ENCODE measurements at places on chromosomes 16 and 17.
A peak's percentile ranks its signal among the peaks of the same experiment; 100 is the strongest.

DNA sequence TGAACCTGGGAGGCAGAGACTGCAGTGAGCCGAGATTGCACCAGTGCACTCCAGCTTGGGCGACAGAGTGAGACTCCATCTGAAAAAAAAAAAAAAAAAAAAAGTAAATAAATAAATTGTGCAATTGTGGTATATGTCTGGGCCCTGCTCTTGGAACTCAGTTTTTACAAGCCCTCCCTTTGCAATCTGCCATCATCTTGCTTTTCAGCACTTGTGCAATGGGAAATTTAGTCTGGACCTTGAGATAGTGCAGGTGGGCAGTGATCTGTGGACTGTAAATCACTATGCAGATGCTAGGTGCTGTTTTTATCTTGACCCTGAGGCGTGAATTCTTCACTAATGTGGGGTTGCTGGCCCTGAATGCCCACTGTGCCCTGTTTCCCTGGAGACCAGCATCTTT lies 6.5 kb upstream of the RAP1GAP2 start:
- DNase-seq = no peak

DNA sequence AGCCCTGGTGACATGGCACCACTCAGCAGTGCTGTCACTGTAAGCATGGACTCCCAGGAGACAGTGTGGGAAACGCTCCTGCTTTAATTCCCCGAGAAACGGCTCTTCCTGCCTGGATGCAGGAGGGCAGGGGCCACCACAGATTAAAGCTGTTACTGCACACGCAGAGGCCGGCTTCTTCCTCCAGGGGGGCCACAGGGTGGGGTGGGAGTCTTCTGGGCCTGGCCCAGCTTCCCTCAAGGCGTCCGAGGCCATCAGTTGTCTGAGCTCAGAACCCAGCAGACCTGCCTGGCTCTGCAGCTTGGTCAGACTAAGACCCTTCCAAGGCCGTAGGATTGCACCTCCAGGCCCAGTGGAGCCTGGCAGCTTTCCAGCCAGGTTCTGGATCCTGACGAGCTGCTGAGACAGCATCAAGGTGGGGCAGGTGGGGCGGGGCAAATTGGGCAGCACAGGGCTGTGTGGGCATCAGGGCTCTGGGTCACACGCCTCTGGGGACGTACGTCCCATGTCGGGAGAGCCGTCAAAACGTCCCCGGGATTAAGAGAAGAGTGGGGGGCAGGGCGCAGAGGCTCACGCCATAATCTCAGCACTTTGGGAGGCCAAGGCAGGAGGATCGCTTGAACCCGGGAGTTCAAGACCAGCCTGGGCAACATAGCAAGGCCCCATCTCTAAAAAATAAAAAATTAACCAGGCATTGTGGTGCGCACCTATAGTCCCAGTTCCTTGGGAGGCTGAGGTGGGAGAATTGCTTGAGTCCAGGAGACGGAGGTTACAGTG lies 5.0 kb upstream of the CAPN15 start:
- no peak for DNase-seq

GRCh38 chr17:1627182-1627981 lies 1.3 kb downstream of the SLC43A2 start:
- no peak for DNase-seq

DNA sequence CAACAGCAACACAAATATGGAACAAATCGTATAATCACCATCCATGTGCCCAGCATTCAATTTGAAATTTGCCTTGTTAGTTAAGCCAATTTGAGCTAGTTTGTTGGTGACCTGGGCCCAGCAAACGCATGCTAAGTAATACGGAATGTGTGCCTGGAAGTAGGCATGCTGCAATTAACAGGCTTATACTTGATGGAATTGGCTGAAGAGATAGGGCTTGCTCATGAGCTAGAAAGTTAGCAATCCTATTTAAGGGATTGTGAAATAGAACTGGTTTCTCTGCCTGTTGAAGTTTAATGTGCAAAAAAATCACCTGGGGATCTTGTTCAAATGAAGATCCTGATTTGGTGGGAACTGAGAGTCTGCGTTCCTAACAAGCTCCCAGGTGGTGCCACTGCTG lies 8.5 kb upstream of the LPO start:
- DNase-seq = no peak

GRCh38 chr16:57747496-57747895 lies 11.9 kb downstream of the KATNB1 start:
- no peak for DNase-seq

GRCh38 chr17:17467016-17467415 lies 9.8 kb upstream of the MED9 start:
- no peak for DNase-seq

GRCh38 chr17:61733021-61733420 lies 130.3 kb downstream of the BRIP1 start:
- no peak for DNase-seq

- DNase-seq = peak; percentile 6
Measured at GRCh38 chr16:46830417-46830901, 521 bp downstream of the C16orf87 start.

- no peak for DNase-seq
Measured at GRCh38 chr16:30895627-30896260, 670 bp upstream of the CTF1 start.

DNA sequence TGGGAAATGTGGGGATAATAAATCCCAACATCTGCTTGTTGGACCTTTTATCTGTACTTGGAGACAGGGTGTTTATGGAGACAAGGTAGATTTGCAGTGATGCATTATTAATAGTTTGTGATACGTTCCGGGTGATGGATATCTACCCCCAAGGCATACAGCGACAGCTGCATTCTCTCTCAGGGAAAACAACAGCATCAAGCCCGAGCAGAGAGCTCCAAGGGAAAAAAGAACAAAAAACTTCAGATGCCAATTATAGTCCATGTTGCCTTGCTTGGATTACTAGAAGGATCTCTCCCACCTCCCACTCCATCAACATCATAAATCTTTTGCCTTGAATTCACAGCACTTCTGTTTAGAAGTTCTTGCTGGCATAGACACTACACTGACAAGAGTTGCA lies 187.5 kb upstream of the CDH11 start:
- DNase-seq = no peak

DNA sequence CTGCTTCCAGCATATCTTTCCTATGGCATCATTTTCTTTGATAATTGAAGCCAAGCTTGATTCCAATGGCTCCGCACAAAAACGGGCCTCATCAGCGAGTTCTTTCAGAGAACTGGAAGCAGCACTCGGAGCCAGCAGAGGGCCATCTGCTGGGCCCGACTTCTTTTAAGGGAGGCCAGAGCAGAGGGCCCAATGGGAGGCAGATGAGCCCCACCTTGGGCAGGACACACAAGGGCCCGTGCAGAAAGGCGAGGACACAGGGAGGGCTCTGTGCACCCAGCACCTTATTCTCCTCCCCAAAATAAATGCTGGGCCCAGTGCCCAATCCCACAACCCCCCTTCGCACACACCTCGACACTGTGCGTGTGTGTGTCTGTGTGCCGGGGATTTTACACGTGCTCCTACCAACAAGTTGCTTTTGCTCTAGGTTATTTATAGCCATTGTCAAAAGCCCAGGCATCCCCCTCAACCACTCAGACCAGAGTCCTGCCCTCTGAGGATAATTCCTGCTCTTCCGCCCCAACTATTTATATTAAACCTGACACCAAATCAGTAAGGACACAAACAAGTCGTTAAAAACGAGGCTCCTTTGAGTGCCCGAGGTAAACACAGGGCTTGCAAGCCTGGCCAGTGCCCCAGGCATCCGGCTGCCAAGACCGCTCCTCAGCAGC lies 6.8 kb downstream of the AXIN2 start:
- DNase-seq = no peak

DNA sequence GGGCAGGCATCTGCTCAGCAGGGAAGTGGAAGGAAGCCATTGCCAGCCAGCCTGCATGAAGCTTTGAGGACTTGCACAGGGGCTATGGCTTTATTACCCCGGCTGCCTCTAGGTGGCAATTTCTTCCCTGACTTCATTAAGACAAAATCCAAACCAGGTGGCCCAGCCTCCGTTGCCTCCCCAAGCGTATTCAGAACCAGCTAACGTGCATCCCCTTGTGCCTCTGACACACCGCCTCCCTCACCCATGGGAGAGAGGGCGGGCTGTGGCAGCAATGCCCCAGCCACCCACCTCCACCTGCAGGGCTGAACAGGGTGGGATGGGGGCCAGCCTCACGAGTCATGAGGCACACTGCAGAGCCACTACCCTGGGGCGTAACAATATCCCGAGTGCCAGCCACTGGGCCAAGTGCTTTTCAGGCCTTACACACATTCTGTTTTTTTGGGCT lies 6.8 kb downstream of the KIFC3 start:
- no peak for DNase-seq

DNA sequence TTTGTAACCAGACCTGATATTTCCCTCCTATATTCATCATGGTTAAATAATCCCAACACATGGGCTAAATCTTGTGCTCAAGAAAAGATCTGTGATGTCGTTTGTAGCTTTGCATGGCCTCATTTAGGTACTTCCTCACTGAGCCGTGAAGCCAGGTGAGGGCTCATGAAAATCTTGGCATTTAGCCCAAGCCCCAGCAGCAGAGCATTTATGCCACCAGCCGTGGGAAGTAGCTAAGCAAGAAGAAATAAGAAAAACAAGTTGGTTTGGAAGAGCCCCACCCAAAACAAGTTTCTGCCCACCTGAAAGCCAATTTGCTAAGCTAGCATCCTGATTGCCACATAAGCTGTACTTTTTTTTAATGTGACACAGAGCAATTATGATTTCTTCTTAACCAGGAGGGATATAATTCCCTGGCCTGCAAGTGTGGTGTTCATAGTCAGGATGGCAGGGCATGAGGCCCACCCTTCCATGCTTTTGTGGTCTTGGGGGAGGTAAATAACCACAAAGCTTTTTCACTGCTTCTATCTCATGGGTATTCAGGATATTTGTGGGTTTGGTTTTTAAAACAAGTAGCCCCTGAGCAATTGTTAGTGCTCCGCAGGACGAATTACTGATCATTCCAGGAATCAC lies 10.5 kb downstream of the TMIGD1 start:
- peak; percentile 17 for DNase-seq

GRCh38 chr16:2818272-2818876 lies 1.3 kb downstream of the PRSS21 start:
- DNase-seq = no peak

- DNase-seq = no peak
Measured at GRCh38 chr16:88870608-88871348, 4.3 kb upstream of the PABPN1L start.

DNA sequence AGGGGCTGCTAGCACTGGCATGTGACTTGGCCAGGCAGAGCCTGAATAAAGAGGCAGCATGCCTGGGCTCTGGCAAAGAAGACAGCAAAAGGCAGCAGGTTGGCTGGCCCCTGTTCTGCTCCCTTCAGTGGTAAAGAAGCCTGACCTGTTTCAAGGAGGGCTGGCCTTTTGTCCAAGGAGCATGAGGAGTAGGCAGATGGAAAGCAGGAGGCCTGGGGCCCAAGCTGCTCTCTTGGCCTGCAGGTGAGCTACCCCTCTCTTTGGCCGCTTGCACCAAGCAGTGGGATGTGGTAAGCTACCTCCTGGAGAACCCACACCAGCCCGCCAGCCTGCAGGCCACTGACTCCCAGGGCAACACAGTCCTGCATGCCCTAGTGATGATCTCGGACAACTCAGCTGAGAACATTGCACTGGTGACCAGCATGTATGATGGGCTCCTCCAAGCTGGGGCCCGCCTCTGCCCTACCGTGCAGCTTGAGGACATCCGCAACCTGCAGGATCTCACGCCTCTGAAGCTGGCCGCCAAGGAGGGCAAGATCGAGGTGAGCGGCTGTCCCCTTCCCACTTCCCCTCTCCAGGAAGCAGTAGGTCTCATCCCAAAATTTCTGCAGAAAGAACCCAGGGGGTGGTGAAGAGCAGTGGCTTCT lies 8.0 kb downstream of the TRPV2 start:
- DNase-seq = no peak

- DNase-seq = no peak
Measured at GRCh38 chr16:17885659-17886207, 415.0 kb upstream of the XYLT1 start.

- no peak for DNase-seq
Measured at GRCh38 chr17:61571624-61572023, 19.4 kb downstream of the NACA2 start.

GRCh38 chr16:15457958-15458357 lies 23.6 kb downstream of the BMERB1 start:
- DNase-seq = no peak

- peak; percentile 44 for DNase-seq
Measured at GRCh38 chr17:5418858-5419355, 555 bp downstream of the NUP88 start.

DNA sequence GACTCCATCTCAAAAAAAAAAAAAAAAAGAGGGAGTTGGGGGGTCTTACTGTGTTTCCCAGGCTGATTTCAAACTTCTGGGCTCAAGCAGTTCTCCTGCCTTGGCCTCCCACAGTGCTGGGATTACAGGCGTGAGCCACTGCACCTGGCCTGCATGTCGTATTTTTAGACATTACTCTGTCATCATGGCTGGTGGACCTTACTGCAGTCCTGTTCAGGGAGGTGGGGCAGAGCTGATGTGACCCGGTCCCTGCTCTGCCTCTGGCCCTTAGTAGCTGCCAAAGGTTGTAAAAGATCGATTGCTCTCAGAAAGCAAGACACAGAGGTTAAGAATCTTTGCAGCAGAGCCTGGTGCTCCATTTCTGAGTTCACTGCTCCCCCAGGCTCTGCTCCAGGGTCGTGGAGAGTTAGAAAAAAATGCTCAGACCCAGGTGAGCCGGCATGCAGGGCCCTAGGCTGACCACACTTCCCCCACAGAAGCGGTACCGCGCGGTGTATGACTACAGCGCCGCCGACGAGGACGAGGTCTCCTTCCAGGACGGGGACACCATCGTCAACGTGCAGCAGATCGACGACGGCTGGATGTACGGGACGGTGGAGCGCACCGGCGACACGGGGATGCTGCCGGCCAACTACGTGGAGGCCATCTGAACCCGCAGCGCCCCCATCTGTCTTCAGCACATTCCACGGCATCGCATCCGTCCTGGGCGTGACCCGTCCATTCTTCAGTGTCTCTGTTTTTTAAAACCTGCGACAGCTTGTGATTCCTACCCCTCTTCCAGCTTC lies 7.1 kb upstream of the LASP1NB start:
- no peak for DNase-seq

DNA sequence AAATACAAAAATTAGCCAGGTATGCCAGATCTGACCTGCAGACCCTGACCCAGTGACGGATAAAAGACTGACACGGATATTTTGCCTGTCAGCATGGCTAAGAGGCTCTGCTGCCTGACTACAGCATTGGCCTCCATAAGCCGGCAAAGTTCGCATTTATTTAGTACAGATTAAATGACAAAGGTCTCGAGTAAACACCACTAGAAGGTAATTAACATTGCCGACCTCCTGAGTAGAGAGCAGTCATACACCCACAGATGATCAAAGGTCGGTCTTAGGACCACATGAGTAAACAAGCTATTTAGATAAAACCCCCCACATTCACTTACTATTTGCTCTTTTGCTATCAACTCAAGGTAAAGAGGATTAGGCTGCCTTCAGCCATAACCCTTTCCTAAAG lies 55.7 kb downstream of the KNOP1 start:
- no peak for DNase-seq
